ENCODE measurements at places on chromosomes 2 and 18.

- no peak for DNase-seq
Observed at GRCh38 chr2:10184421-10184820, 61.9 kb downstream of the RRM2 start.

DNA sequence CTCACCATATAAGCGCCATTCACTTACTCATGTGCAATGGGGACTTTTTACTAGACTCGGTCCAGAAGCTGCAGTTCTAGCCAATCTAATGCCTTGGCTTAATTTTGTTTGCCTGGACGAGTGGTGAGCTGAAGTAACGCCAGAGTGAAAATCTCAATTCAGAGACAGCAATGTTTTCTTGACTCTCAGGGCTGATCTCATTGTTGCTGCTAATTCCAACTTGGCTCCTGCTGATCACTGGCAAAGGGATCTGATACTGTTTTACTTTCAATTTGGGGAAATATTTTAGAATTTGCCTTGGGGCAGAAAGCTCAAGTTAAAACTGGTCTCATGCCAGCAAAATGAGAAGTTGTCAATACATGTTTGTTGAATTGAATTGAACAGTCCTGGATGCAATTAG is 906.6 kb upstream of the CDH2 start:
- DNase-seq, result no peak

DNA sequence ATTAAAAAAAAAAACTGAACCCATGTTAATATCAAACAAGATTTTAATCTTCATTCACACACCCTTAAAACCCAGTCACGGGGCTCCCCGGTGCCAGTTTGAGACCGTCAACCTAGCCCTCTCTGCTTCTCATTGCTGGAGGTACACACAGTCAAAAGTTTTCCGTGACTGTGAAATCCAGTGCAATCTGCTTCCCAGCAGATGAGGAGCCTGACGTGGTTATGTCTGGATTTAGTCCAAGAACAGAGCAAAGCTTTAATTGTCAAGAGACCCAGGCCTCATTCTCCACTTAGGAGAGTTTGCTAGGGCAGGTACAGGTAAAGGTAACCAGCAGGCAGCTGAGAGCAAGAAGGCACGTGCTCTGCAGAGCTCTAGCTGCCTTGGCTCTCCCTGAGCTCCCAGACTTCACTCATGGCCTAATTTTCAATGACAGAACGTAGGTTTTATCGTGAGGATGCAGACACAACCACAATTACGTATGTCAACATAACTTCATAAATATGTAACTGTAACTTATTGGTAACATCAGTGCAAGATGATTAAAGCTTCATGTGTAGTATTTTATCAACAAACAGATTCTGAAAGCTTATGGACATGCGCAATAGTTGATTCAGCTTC is 56.3 kb downstream of the SLC16A14 start:
- DNase-seq, result no peak

DNA sequence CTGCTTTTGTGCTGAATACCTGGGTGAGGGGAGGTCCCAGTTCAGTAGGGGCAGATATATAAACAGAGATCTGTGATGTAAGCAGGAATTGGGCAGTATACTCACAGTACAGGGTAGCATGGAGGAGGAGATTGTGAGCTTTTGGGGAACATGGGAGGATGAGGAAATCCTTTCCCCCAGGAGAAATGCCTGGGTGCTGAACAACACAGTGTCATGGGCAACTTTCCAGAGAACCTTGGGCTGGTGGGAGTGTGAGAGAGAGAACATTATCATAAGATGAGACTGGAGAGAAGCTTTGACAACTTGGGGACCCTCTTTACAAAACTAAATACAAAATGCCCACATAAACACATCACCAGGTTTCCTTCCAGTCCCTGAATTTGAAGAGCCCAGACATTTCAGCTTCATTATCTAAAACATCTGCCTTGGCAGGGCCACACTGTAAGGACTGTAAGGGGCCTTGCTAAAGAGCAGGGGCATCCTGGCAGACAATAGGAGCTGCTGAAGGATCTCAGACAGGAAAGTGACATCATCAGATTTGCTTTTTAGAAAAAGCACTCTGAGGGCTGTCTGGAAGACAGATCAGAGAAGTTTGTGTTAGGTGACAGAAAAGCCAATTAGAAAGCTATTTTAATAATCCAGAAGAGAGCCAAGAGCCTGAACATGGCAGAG is 303.1 kb upstream of the FBXO11 start:
- DNase-seq, result no peak

DNA sequence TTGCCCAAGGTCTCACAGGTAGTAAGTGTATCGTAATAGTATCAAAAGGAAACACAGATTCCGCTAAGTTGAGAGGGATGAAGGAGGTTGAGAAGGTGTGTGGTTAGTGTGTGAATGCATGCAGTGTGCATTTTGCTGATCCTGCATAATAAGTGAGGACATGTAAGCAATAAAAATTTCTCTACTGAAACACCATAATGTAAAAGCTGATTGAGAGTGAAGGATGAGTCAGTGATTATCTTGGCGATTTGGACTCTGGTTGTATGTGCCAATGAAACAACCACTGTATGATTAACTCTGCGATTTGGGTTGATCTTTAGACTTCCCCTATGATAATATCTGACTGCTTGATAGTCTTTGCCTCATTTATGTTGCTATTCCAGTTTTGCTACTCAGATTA is 16.7 kb upstream of the ADGRF3 start:
- no peak for DNase-seq

DNA sequence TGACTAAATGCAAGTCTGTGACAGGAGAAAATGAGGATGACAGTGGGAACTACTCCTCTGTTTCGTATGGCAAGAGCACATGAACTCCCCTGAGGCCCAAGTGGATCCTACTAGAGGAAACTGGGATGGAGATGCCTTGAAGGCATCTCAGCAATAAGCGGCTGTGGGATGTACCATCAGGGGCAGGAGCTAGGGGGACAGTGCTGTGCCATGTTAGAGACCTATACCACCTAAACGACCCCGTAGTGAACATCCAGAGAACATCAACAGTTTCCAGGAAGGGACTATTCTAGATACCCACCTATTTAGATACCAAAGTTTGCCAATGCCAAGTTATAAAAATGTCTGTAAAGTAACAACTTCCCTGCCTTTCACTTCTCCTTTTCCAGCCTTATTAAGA is 860.8 kb upstream of the ACVR2A start:
- no peak for DNase-seq

DNA sequence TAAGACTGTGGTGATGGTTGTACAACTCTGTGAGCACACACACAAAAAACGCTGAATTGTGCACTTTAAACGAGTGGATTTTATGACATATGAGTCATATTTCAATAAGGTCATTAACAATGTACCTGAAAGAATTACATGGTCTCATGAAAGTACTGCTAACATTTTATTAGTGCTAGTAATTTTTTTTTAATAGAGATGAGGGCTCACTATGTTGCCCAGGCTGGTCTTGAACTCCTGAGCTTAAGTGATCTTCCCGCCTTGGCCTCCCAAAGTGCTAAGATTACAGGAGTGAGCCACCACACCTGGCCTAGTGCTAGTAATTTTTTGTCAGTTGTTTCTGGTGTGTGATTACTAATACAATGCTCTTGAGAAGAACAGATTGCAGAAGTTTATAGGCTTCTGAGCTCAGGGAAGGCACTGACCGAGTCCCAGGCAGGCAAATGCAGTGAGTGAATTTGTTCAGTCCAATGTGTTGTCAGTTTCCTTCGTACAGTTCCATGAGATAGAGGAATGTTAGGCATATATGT is 177.0 kb downstream of the TGIF1 start:
- no peak for DNase-seq

GRCh38 chr2:172373766-172374165 is 53.6 kb upstream of the ITGA6 start:
- DNase-seq, result no peak

DNA sequence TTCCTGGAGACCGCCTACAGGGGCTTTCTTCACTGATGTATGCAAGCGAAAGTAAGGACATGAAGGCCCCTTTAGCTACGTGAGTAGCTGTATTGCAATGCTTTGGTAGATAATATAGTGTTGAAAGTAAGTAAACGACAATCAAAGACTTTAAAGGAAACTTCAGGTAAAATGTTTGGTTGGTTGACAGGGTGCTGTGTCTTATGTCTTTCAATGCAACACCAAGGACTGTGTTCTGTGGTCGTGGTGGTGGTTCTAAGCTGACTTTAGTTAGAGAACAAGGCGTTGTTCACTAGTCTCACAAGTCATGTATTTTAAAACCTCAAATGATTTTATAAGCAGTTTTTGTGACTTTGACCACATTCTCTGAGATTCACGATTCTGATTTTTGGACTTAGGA is 58.0 kb upstream of the CABYR start:
- no peak for DNase-seq

- no peak for DNase-seq
Observed at GRCh38 chr2:69390471-69390870, 3.4 kb upstream of the GFPT1 start.

DNA sequence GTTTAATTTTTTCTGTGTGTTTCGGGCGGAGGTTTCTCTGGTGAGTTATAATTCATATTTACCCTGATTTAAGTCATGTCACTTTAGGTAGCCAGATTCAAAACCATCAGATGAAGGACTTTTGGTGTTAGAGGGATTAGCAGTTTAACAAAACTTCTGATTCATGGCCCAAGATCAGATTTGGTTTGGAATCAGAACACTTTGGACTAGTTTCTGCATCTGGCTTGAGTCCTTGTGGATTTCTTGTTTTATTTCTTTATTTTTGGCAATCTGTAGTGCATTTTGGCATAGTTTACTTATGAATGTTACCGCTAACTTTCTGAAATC is 3.5 kb downstream of the NEDD4L start:
- no peak for DNase-seq

DNA sequence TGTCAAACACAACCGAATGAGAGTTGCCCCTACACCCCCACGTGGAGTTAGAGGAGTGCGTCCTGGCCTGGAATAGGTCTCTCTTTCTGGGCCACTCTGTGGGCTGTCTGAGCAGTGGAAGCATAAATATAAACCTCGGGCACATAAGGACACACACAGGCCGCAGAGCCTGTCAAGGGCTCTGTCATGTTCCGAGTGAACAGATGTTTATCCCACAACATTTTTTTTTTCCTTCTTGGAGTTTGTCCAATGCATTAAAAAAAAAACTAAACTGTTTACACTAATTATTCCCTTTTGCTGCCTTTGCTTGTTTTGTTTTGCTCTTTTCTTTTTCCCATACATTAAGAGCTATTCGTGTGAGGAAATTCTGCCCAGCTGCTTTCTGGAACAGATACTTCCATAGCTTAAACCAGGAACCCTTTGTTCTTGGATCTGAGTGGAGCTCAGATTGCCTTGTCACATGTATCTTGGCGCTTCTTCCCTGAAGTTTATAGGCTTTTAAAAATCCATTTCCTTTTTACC is 228.3 kb upstream of the FOSL2 start:
- peak; percentile 86 for DNase-seq
